Naive thymus-derived CD4-positive, alpha-beta T cell (primary cell): ENCODE measurements at places on chromosomes 3 and 15. TPM values are rescaled to one million over a fixed set of nuclear protein-coding genes. Genes with fewer than 3 reads are reported as not detected.

Gene KBTBD13
- total RNA-seq = not detected

Gene SCN11A
- 0.07 TPM in 1 of 2 replicates, not detected in the other for total RNA-seq

Gene IRAK2
- total RNA-seq = 2.3 TPM

Gene IMPG2
- 0.73 TPM for total RNA-seq

Gene RHCG
- total RNA-seq = not detected

GRCh38 chr15:88657326-88658069 is 18.7 kb downstream of the ISG20 start:
- H3K4me3 ChIP-seq = no peak overlapping the region
- peak overlapping the region; percentile 59 for H3K27ac ChIP-seq
- peaks cover 81% of the 10 kb centered on the region for H3K4me1 ChIP-seq
- no peaks in the 10 kb centered on the region for H3K27me3 ChIP-seq

DNA sequence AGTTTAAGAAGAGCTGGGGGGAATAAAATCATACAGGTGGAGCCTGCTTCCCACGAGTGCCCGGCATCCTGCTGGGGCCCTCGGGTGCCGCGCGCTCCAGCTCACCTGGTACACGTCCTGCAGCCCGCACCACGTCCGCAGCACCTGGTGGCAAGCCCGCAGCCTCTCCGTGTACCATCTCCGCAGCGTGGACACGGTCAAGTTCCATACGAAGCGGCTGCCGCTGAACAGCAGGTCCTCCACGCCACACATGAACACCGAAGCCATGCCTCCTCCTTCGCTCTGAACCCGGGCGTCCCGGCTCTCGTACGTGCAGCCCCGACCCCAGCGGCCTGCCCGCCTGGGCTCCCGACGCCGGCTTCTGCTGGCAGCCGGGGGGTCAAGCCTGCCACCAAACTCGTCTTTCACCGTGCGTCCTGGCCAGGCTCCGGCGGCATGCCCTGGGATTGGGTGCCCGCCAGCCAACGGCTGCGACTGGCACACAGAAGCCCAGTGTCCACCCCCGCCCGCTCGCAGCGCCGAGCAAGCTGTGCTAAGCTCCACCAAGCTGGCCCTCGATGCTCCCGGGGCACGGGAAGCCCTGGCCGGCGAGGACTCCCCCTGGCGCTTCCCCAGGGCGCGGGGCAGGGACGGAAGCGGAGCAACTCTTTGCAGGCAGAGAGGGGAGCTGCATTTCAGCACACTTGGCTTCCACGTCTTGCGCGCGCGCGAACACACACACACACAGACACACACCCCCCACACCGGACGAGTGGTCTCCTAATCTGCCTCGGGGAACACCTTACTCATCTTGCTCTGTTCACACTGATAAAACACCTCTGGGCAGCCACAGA is at the start of gene FRMD4B:
TSS of gene FRMD4B (minus strand) at position 366 of the 833 bp plus-strand sequence. CDS start at position 267, 99 bp downstream.
- H3K36me3 ChIP-seq = no peaks in the 10 kb centered on the region
- no peaks in the 10 kb centered on the region for H3K4me1 ChIP-seq
- H3K27me3 ChIP-seq = peaks cover 4% of the 10 kb centered on the region
- H3K4me3 ChIP-seq = no peak within 1 kb of the TSS
- no peak within 1 kb of the TSS for H3K27ac ChIP-seq

DNA sequence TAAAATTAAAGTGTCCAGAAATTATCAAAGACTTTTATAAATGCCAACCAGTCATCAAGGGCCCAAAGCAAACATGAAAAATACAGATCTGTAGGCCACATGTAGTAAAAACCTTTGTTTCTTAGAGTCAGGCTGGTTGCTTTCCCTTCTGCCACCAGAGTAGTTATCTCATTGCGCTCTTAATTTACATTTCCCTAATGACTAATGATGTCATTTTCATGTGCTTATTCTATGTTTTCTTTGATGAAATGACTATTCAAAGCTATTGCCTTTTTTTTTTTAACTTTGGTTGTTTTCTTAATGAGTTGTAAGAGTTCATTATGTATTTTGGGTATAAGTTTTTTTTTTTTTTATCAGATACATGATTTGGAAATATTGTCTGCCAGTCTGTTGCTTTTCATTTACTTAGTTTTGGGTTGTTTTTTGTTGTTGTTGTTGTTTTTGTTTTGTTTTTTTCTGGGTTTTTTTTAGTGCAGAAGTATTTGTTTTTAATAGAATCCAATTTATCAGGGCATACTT is 140.6 kb downstream of the HCN4 start:
- no peak for DNase-seq
- H3K36me3 ChIP-seq = no peaks in the 10 kb centered on the region
- no peaks in the 10 kb centered on the region for H3K4me1 ChIP-seq
- H3K27me3 ChIP-seq = no peaks in the 10 kb centered on the region
- no peak overlapping the region for H3K27ac ChIP-seq

GRCh38 chr3:62798000-62798399 is 77.2 kb downstream of the CADPS start:
- H3K4me1 ChIP-seq = no peaks in the 10 kb centered on the region
- H3K36me3 ChIP-seq = no peaks in the 10 kb centered on the region
- no peak overlapping the region for H3K27ac ChIP-seq
- no peak overlapping the region for H3K4me3 ChIP-seq

DNA sequence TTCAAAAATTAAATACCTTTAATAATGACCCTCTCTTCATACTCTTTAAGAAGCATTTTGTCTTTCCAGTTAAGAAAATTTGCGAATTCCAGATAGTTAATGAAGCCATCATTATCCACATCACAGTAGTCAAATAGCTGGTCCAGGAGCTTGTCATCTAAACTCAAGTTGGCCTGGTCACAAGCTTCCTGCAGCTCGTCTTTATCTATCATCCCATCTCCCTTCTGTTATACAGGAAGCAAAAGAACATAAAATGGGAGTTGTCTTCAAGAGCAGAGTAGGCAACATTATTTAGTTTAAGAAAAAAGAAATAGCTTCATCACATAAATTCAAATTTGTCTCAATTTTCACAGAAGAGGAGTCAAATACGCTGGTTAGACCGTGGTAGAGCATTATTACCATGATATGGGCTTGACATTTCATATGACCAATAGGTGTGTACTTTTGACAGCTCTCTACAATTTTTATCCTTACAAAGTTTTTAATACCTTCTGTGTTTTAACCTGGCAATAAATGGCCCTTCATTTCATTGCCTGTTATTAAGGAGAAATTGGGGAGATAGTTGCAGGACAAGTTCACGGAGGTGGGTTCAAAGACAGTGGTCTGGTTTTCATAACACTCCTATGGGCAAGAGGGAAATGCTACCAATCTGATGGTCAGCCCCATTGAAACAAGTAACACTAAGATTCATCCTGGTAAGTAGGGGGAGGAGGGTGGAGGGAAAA is 45.4 kb downstream of the EFHB start:
- no peak for DNase-seq
- no peak overlapping the region for H3K4me3 ChIP-seq
- no peak overlapping the region for H3K27ac ChIP-seq
- H3K27me3 ChIP-seq = no peaks in the 10 kb centered on the region

DNA sequence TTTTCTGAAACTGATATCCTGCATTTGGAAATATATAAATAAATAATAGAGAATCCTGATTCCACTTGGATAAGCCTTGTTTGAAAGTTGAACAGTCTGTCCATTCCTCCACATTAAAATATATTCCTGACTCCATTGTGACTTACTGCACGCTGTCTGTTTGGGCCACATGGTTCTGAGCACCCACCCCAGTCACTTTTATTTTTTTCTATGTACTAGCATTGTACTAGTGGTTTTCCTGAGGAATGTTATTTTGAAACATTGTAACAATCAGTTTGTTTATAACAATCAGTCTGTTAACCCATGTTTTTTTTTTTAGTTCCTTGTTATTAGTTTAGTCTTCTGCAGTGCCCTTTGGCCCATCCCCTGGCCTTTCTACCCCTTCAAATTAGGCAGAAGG is 87.4 kb upstream of the CCNL1 start:
- DNase-seq = no peak
- no peaks in the 10 kb centered on the region for H3K4me1 ChIP-seq
- no peaks in the 10 kb centered on the region for H3K27me3 ChIP-seq
- H3K36me3 ChIP-seq = no peaks in the 10 kb centered on the region
